Urothelium cell line (cell line): ENCODE measurements at places on chromosomes 5 and 9.

DNA sequence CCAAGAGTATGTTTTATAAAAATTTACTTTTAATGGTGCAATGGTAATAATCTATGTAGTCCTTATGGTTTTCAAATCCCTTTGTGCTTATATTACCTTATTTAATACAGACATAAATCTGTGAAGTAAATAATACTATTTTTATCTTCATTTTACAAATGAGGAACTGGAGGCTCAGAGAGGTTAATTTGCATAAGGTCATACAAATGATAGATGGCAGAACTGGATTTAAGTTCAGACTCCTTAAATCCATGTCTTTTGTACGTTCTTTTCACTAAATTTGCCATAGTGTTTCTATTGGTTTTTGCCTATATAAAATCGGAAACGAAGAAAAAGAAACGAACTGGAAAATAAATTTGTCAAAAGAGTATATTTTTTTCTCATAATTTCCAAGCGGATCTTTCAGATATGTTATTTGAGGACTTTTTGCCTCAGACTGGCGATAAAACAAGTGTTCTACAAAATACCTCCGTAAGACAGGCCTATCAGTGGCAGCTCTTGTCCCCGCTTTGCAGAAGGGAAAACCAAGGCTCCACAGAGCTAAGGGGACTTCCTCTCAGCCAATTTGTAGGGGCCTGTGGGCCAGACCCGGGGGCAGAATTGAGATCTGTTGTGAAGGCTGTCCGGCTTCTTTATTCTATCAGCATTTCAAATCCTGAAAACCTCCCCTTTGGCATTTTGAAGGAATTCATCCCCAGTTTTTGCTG lies 1.1 kb upstream of the TNFAIP8 start:
- no peak for DNase-seq

- DNase-seq: no peak
Observed at GRCh38 chr9:114096041-114096511, 3.0 kb downstream of the KIF12 start.

- peak; percentile 70 for DNase-seq
Observed at GRCh38 chr9:4262735-4263141, 37.1 kb downstream of the GLIS3 start.

GRCh38 chr9:124685217-124685616 lies 85.9 kb downstream of the NR6A1 start:
- no peak for DNase-seq

DNA sequence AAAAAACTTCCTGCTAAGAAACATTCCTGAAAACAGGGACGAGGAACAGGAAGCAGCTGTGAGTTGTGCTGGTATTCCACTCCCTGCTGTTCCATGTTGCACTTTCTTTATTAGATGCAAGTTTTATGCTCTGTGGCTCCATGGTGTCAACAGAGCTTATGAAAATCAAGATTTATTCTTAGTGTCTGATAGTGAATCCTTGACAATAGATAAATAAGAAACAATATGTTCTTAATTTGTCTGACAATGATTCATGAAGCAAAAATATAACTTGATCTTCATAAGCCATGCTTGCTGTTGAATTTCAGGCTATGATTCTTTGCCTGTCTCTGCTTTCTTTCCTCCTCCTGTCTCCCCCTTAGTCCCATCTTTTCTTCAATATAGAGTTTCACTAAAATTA lies 119.6 kb downstream of the DROSHA start:
- no peak for DNase-seq
